ENCODE measurements at places on chromosomes 3 and 15.

DNA sequence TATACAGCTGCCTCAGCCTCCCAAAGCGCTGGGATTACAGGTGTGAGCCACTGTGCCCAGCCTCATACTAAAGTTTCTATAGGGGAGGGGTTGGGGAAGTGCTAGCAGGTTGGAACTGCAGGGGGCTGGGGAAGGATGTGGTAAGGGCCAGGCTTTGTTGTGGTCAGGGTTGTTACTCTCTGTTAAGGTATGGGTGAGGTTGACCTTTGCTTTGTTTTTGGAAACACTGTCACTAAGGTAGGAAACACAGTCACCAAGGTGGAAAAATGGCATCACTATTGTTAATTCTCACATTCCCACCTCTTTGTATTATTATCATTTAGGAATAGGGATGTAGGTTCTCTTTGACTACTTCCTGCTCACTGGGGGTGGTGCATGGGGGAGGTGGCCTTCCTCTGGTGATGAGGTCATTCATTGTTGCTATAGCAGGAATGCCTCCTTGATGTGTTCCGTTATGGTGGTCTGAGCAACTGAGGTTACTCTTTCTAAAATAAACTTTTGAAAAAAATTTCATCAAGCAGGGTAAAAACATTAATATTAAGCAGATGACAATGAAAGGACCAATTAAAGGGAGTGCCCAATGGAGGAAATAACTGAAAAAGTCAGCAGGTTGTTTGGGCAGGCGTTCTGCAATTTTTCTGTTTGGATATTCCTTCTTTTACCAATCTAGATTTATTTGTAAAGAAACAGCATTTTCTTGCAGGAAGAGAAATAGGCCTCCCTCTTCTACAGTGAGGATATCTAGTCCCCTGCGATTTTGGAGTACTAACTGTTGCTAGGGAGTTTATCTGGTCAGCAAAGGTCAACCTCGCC lies 150.5 kb downstream of the WDR76 start:
- no peak overlapping the region for H3K4me3 ChIP-seq
- no peaks in the 10 kb centered on the region for H3K4me1 ChIP-seq
- H3K27ac ChIP-seq, result no peak overlapping the region
- H3K36me3 ChIP-seq, result no peaks in the 10 kb centered on the region

DNA sequence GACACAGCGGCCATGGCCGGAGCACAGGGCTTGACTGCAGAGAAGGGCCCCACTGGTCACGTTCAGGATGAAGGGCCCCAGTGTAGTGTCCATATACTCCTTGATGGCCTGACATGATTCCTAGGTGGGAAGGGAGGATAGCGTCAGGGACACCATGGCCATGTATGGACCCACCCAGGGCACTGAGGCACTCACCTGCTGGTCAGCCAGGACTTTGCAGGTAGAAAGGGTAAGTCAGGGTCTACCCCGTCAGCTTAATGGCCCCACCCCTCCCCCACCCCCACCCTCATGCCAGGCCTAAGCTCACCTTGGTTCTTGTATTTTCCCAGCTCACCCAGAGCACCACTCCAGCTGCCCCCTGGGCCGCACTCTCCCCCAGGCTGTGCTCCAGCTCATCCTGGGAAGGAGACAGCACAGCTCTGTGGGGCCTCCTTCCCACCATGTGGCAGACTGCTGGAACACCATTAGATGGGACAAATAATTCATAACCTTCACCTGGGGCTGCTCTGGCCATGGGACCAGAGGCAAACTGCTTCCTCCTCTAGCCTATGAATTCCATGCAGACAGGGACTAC lies 1.6 kb upstream of the HYAL3 start:
- H3K4me1 ChIP-seq, result peaks cover 43% of the 10 kb centered on the region
- H3K36me3 ChIP-seq, result peaks cover 7% of the 10 kb centered on the region
- peak overlapping the region; percentile 86 for H3K27ac ChIP-seq
- DNase-seq, result peak; percentile 31
- H3K27me3 ChIP-seq, result no peaks in the 10 kb centered on the region

DNA sequence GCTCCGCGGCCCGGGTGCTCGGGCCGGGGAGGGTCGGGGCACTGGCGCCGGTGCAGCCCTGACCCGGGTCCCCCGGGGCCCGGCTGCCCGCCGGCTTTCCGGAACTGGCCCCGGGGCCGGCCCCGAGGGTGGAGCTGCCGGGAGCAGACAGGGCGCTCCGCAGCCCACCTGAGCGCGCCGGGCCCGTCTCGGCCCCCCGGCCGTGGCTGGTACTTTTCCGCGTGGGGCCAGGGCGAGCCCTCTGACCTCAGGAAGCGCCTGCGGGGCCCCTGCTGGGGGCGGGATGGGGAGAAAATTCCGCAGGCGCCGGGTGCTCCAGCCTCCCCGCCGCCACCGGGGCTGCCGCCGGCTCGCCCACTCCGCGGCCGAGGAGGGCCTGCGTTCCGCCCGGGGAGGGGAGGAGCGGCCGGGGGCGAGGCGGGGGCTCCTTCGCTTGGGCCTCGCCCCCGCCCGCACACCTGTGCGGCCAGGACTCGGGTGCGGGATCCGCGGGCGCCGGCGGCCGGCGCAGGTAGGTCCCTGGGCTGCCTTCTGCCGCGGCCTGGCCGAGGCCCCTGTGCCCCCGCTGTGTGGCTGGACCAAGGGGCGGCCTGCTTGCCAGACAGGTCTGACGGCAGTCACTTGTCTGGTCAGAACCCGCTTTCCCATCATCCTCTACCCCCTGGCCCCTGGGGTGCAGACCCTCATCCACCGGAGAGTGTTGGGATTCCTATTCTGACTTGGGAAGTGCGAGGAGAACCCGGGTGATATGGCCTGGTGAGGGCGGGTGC lies 3.5 kb downstream of the FURIN start:
- H3K4me3 ChIP-seq, result peak overlapping the region; percentile 66
- peaks cover 41% of the 10 kb centered on the region for H3K4me1 ChIP-seq
- DNase-seq, result peak; percentile 31
- peak overlapping the region; percentile 64 for H3K27ac ChIP-seq
- H3K27me3 ChIP-seq, result no peaks in the 10 kb centered on the region

- DNase-seq, result no peak
- no peaks in the 10 kb centered on the region for H3K27me3 ChIP-seq
- H3K36me3 ChIP-seq, result peaks cover 48% of the 10 kb centered on the region
- H3K4me3 ChIP-seq, result no peak overlapping the region
Observed at GRCh38 chr3:9384141-9384828, 13.1 kb upstream of the SETD5 start.

All from muscle of leg (tissue), 16 donors.